ENCODE measurements at places on chromosomes 11 and 22.

DNA sequence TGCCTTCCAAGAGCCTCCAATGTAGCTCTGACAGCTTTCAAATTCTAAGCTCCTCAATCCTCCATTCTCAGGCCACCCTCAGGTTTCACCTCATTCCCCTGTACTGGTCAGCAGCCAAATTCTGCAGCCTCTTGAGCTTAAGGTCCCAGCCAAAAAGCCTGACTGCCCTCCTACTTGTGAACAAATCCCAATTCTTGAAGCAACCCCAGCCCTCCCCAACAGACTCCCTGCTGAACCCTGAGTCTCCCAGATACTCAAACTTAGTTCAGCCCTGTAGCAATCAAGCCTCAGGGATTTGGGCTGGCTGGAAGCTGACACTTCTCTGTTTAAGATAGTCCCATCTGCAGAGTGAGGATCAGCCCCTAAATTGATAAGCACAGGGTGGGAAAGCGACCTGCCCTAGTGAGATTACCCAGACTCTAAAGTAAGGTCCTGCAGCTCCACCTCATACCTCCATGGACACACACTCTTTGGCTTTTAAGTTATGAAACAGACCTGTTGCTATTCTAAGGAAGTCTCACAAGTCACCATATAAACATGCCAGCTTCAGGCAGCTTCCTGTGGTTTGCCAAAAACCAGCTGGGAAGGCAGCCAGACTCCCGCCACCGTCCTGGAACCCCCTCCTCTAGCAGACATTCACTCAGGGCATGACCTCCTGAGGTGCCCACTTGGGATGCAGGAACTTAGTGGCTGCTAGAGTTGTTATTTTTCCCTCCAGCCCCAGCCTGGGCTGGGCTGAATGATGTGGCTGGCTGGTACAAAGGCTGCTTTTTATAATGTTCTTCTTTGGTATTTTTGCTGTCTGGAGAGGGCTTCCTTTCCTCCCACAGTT, 82.5 kb upstream of the PICALM start:
- peak; percentile 74 for DNase-seq

- DNase-seq: no peak
Measured at GRCh38 chr11:118213781-118214180, 11.0 kb downstream of the JAML start.

- DNase-seq: no peak
Measured at GRCh38 chr22:45664136-45664646, 7.4 kb upstream of the ATXN10 start.

- DNase-seq: no peak
Measured at GRCh38 chr11:109838026-109838425, 255.2 kb upstream of the ZC3H12C start.

DNA sequence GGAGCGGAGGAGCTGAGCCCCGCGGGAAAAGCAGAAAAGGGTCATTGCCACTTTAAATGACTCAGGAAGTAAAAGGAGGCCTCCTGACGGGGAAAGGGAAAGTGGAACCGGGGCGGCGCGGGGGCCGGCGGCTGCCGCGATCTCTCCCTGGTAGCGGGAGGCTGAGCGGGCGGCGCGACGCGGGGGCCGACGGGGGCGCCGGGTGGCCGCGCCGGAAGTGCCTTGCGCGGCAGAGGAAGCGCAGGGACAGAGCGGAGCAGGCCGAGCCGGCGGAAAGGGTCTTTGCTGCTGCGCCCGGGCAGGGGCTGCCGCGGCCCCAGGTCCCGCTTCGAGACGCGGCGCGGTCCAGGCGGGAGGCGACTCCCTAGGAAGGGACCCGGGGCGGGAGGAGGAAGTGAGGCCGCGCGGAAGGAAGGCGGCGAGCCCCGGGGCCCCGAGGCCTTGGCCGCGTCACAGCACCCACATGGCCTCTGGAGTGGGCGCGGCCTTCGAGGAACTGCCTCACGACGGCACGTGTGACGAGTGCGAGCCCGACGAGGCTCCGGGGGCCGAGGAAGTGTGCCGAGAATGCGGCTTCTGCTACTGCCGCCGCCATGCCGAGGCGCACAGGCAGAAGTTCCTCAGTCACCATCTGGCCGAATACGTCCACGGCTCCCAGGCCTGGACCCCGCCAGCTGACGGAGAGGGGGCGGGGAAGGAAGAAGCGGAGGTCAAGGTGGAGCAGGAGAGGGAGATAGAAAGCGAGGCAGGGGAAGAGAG, at the start of gene TRIM44:
Gene TRIM44, plus strand, starts transcription at position 127 of the 759 bp plus-strand sequence. Its CDS starts 337 bp downstream, at position 464.
- peak; percentile 86 for DNase-seq

GRCh38 chr11:68829581-68829980, 12.1 kb downstream of the CPT1A start:
- DNase-seq: no peak

- peak; percentile 91 for DNase-seq
Measured at GRCh38 chr22:30196141-30196879, 50.2 kb downstream of the LIF start.

DNA sequence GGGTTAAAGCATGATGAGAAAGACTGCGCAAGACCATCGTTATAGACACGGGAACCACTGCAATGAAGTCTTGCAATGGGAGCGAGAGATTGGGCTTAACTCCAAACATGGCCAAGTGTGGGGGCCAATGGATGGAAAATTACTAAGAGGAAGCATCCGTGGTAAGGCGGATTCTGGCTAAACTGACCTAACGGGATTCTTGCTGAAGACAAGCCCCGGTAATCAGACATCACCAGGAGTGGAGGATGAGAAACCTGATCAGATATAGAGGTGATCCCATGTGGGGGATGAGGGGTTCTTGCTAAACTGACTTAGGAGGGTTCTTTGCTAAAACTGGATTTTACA, 5.8 kb upstream of the SYNGR1 start:
- DNase-seq: no peak

DNA sequence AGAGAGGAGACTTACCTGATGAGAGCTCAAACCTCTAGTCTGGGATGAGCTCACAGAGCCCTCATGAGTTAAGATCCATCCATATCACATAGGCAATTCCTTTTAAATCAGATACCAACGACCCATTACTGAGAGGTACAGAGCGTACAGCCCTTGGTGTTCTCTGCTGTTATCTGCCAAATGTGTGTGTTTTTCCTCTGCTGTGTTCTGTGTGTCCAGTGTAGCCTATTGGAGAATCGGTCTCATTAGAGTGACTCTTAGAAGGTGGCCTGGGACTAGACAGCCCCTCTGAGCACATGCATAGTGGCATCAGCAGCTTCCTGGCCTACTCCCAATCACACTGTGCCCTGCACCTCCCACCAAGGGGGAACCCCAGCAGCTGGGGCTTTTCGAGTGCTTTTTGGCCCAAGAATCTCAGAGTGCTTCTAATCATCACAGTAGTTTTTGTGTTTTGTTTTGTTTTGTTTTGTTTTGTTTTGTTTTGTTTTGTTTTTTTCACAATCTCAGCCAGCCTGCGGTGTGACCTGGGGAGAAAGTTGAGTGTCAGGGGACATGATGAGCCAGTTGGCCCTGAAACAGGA, 25.4 kb downstream of the TP53AIP1 start:
- no peak for DNase-seq

DNA sequence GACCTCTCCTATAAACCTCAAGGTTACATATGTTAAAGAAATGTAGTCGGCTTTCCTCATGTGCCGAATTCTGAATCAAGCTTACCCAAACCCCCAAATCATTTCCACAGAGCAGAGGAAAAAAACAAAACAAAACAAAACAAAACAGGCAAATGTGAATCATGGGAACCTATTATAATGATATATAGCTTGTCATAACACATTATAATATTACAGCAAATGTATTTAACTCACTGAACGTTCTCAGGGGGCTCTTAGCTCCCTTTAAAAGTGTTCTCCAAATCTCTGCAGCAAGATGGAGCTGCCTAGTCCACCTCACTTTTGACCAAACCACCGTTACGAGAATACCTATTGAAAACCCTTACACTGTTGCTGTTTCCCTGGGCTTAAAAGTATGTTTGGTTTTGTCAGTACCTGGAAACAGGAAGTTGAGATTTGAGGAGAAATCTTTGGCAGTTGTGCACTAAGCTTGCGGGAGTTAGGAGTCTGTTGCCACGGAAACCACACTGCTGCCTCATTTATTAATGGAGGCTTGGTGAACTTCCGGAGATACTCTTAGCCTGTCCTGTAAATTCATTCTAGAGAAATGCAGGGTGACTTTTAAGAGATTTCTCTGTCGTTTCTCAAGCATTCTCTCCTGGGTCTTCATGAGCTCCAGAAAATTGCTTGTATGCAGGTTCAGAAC, 167.0 kb upstream of the RASSF10 start:
- peak; percentile 57 for DNase-seq

DNA sequence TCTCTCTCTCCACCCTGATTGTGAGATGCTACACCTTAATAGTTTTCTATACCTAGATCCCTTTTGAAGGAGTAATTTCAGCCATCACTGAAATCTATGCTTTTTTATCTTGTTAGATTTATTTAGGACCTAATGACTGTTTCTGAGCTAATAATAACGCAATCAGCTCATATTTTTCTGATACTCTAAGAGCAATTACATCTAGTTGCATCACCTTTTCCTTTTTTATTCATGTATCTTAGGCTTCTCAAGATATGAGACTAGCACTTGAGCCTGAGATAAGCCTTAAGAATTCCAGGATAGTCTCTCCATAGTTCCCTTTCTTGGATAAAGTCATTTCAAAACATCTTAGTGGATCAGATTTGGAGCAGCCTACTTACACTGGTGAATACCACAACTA, 25.1 kb upstream of the CAVIN3 start:
- no peak for DNase-seq

DNA sequence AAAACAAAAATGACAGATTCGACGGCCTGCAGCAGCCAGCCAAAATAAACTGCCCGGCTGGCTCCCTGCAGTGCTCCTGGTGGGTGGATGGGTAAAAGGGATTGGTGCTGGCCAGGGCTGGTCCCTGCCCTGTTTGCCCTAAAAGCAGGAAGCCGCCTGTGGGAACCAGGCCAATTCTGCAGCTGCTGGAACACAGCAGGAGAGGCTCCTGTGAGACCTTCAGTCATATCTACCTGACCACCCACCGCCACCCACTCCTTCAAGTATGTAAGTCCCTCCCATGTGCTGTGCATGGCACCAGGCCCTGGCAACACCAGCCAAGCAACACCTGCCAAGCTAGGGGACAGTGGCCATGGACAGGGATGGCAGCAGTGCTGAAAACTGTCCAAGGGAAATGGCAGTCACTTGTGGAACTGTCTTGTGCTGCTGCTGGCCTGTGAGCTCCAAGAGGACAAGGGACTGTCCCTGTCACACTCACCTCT, 48.7 kb upstream of the ARFGAP3 start:
- DNase-seq: no peak

GRCh38 chr11:32511926-32512325, 71.7 kb upstream of the EIF3M start:
- DNase-seq: no peak

DNA sequence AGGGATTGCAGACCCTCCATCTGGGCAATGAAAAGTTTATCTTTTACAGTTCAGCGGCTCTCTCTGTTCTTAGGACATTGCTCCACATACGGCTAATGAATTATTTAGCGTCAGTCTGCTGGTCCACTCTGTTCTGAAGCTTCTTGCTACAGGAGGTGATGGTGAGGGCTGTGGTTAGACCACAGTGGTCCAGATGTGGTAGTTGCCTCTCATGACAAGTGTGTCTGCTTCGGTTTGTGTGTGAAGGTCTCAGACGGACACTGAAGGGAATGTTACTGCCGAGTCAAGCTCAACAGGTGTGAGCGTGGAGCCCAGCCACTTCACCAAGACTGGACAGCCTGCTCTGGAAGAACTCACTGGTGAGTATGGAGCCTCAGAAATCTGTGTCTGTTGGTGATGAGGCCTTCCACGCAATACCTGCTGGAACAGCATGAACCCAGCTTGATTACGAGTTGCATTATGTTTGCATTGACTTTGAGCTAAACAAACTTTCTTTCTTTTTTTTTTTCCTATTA, 220.8 kb downstream of the DBX1 start:
- DNase-seq: no peak

DNA sequence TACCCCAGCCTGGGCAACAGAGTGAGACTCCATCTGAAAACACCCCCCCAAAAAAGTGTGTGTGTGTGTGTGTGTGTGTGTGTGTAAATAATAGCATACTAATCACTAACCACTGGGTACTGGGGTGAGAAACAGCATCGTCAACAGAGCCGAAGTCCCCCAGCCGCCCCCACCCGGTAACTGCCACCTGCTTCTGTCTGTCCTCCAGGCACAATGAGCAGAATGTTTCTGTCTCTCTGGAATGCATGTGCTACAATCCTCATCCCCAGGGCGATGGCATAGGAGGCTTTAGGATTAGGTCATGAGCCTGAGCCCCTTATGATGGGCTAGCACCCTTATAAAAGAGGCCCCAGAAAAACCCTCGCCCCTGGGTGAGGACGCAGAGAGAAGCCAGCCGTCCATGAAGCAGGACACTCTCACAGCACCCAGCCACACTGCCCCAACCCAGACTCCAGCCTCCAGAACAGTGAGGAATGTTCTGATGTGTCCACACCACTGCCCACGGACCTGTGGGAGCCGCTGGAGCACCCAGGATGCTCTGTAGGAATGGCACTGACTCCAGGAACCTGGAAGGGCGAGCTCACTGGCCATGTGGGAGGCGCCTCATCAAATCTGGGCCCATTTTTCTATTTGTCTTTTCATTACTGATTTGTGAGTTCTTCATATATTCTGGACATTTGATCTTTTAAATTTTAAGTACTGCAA, 9.9 kb downstream of the TTLL8 start:
- DNase-seq: no peak

DNA sequence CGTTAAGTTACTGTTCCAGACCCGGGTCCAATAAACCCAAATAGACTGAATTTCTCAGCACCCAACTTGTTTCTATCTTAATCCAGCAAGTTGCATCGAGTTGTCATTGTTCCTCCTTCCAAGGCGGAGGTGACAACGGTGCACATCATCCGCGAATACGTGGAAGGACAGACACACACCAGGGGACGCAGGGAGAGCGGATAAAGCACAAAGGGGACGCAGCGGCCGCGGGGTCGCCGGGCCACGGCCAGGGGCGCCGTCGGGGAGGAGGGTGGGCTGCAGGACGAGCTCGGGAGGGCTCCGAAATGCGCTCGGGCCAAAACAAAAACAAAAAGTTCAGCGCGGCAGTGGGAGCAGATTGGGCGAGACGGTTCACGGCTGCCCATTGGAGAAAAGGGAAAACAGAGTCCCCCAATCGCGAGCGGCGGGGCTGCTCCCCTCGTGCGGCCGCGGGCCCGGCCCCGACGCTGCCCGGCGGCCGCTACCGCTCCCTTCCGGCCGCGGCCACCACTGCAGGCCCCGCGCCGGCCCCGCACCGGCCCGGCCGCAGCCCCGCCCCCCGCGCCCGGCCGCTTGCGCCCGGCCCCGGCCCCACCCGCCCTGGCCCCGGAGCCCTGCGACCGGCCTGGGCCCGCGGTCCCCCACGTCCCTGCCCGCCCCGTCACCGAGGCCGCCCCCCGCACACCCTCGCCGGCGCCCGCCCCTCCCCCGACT, 518 bp downstream of the KMT5B start:
- DNase-seq: peak; percentile 88

- no peak for DNase-seq
Measured at GRCh38 chr11:16841481-16841880, 103.0 kb downstream of the C11orf58 start.

GRCh38 chr22:43275545-43276317, 67.4 kb downstream of the SCUBE1 start:
- peak; percentile 60 for DNase-seq

- no peak for DNase-seq
Measured at GRCh38 chr11:25758145-25758661, 573.7 kb upstream of the ANO3 start.

All from urothelium cell line (cell line).